Hypothalamus (tissue), 51 donors: ENCODE measurements at places on chromosomes 3 and 15.

DNA sequence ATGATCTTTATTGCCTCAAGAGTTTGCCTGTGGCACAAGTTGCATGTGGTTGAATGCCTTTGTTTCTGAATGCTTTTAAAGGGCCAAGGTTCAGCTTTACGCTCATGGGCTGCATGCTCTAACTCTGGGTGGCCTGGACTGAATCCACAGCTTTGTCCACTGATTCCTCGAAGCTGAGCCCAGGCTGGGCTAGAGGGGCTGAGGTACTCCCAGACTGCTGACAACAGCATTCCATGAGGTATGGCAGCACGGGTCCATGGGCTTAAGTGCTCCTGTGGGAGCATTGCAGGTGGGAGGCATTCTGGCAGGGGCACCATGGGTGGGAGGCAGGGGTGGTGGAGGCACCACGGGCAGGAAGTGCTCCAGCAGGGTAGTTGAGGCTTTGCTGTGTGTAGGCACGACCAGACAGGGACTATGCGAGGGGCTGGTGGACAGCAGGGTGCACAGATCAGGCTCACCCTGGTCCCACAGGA, 61.6 kb downstream of the GLCE start:
- DNase-seq, result no peak

GRCh38 chr3:184284696-184285095, 8.9 kb downstream of the ECE2 start:
- peak; percentile 75 for DNase-seq

DNA sequence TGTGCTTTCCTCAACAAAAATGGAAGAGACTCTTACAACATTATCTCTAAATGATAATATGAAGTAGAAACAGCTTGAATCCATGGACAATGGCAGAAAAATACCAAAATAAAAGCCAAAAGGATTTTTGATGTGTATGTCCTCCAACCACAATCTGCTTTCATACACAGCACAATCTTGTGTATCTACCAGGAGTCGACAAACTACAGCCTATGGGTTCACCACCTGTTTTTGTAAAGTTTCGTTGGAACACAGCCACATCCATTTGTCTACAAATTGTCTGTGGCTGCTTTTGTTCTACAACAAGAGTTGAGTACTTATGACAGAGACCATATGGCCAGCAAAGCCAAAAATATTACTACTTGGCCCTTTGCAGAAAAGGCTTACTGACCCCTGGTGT, 88.7 kb upstream of the UBE2E2 start:
- DNase-seq, result no peak

- no peak for DNase-seq
Observed at GRCh38 chr15:83692746-83693581, 39.0 kb downstream of the ADAMTSL3 start.

GRCh38 chr3:172595664-172596393, 72.6 kb upstream of the TNFSF10 start:
- DNase-seq, result no peak

DNA sequence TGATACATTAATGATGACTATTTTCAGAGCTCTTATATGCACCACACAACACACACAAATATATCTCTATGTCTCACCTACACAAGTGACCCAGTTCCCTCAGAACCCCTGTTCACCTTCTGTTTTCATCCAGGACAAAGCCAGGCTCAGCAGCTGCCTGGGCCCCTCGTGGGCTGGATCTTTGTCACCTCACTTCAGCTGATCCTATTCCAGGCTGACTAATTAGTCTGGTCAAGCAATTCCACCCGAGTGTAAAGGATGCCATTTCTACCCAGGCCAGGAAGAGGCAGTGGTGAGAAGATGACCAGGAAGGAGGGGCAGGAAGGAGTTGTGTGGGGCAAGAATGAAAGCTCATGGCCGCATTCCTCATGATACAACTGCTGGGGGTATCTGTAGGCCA, 62.3 kb downstream of the DHX30 start:
- DNase-seq, result no peak

- DNase-seq, result no peak
Observed at GRCh38 chr15:33461671-33462070, 150.9 kb downstream of the RYR3 start.

GRCh38 chr3:48708481-48708889, 8.5 kb downstream of the IP6K2 start:
- DNase-seq, result no peak

GRCh38 chr3:120111898-120112297, 17.7 kb upstream of the GSK3B start:
- no peak for DNase-seq

DNA sequence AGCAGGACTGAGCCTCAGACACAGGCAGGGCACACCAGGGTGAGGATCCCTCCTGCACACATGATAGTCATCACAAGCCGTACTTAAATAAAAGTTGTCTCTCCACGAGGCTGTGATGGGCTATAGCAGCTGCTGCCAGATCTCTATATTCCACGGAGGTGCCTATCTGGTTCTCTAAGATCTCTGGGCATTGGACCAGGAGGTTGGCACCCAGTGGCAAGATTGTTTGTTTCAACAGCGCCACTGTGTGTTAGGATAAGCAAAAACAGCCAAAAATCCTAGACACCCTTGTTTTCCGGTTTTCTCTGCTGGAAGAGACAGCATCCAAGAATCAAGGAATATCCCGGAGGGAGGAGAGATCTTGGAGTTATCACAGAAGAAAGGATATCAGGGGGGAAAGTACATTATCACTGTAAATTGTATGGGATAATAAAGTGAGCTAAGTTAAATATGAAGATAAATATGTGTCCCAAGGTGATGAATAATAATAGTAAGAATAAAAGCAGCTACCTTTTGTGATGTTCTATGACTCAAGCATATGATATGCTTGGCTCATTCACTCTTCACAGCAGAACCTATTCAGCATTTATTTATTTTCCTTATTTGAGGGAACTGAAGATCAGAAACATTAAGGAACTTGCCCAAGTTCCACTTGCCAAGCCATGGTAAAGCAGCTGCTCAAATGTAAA, 90.6 kb upstream of the AKAP13 start:
- peak; percentile 20 for DNase-seq

DNA sequence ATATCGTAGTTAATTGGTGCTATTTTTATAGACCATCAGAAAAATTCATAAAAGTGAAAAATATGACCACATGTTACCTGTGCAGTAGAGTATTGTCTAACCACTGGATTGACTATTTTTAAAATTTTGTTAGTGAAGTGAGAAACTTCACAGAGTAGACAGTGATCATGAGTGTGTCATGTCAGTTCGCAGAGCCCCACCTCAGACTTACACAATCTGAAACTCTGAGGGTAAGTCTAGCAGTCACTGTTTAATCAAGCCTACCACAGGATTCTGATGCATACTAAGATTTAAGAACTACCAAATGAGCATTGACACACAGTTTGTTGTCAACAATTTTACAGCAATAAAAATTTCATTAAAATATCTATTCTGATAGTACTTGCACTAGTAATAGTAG, 552.9 kb upstream of the SUCLG2 start:
- DNase-seq, result no peak

GRCh38 chr15:93088200-93088980, 621 bp downstream of the RGMA start:
- DNase-seq, result no peak
